Kidney (tissue), 22 donors: ENCODE measurements at places on chromosomes 2 and 18.

DNA sequence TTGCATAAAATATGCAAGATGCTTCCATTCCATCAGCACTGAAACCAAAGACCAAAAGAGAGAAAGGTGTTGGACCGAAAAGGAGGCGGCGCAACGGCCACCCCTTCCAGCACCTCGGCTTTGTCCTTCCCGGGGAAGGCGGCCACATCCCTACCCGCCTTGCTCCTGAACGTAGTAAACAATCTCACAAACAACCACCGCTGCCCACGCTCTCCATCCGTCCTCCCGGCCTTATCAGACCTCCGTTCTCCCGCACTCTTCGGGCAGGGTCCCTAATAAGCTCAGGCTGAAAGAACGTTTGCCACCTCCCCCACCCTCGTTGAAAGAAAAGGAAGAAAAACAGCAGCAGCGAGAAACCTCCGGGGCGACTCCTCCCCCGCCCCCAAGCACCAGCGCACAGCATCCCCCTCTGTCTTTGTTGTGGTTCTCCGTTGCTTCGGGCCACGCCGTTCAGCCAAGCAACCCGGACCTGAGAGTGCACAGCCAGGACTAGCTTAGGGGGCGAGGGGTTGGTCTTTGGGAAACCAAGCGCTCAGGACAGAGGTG, 4.4 kb downstream of the EVX2 start:
- DNase-seq = no peak

GRCh38 chr18:78563110-78563509, 416.5 kb upstream of the SALL3 start:
- no peak for DNase-seq

DNA sequence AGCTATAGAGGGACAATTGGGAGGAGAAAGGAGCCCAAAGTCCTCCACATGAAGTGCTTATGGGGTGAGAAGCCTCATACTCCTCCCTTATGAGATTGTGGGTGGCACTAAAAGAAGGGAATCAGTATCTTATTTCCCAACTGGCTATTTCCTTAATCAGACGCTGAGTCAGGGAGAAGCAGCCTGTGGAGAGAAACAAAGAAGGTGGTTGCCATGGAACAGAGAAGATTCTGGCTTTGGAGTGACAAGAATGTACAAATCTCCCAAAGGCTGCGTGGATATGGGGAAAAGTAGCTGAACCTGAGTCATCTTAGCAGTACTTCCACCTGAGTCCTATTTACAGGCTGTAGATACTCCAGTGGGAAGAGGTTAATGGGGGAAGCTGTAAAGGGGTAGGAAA, 115.8 kb upstream of the CWC22 start:
- DNase-seq = no peak

DNA sequence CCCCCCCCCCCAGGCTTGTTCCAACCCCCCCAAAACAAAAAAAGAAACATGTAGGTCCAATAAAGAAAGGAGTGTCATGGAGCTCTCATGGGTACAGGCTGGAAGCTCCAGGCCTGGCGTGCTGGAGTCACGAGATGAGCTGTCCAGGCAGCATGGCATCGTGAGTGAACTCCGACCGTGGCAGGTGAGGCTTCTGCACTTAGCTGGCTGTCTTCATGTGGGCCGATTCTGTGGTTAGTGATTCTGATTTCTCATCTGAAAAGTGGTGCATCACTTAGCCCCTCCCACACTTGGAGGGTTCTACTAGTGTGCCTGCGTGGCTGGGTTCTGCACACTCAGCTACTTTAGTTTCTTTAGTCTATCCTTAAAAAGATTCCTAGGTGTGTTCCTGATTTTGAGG, 126.4 kb upstream of the MGAT5 start:
- DNase-seq = no peak

- DNase-seq = no peak
Observed at GRCh38 chr2:207221731-207222130, 56.0 kb upstream of the KLF7 start.
